ENCODE measurements at places on chromosomes 4 and X.

DNA sequence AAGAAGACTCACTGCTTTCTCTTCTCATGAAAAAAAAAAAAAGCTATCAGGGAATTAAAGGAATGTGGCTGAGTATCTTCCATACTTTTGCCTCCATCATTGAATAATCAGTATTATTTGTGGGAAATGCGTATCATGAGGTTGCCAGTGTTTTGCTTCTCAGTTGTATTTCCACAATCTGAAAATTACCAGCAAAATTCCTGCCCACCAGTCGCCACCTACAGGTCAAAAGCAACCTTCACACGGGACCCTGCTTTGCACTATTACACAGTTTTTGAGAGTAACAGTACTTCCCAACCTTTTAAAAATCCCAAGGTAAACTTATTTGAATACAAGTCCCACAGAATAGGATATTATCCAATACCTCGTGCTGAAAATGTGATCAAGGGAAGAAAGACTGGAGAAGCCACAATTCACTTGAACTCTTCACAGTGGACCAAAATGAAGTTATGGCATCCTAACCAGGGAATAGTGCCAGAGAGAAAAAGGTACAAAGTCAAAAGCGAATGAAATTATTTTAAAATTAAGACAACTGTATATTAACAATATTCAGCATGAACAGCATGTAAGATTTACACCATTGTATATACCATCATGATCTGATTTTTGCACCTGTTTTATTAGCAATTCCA, 30.4 kb downstream of the PGRMC1 start:
- DNase-seq = no peak

DNA sequence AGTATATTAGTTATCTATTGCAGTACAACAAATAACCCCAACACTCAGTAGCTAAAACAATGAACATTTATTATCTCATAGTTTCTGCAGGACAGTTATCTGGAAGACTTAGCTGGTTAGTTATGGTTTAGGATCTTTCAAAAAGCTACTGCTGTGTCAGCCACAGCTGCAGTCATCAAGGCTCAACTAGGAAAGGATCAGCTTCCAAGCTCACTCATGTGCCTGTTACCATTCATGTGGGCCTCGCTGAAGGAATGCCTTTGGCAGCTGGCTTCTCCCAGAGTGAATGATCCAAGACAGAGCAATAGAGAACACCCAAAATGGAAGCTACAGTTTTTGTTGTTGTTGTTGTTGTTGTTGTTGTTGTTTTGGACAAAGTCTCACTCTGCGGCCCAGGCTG, 13.5 kb upstream of the PRSS48 start:
- no peak for DNase-seq

GRCh38 chr4:124135409-124135813, 577.1 kb downstream of the ANKRD50 start:
- no peak for DNase-seq

- no peak for DNase-seq
These were observed 34.7 kb downstream of the DLG3 start for GRCh38 chrX:70479247-70479921.

DNA sequence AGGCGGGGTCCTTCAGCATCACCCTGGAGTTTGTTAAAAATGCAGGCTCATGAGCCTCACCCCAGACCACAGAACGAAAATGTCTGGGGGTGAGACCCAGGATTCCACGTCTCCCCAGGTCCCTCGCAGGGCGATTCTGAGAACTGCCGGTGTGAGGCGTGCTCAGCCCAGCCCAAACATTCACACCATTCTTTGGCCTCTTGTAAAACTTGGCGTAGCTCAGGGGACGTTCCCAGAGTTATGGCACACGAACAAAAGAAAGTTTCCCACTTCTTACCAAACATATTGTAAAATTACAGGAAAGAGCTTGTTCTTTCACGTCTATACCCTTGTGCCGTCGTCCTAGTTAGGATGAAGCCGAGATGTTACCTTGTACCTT, 12.9 kb downstream of the CD99 start:
- DNase-seq = no peak

DNA sequence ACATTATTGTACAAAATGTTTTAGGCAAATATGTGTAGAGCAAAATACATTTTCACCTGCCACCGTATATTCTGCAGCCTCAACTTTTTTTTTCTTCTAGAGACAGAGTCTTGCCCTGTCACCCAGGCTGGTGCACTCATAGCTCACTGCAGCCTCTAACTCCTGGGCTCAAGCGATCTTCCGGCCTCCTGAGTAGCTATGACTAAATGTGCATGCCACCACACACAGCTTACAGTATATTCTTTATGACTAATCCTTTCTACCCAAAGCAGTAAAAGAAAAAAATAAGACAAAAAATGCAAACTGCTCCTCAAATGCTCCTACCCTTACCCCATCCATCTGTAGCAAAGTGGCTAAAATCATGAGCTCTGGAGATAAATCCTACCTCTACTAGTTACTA, 426.3 kb downstream of the KCNIP4 start:
- DNase-seq = no peak

GRCh38 chr4:138056541-138056940, 185.6 kb downstream of the SLC7A11 start:
- DNase-seq = no peak

All from activated T-helper 1 cell treated with anti-CD3 and anti-CD28 coated beads, Interleukin-2, amount 50 U/mL, for 16 hours (primary cell).